ENCODE measurements at places on chromosomes 6 and 20.

GRCh38 chr6:151493161-151493803 lies 535 bp upstream of the CCDC170 start:
- DNase-seq = peak; percentile 7

- no peak for DNase-seq
Observed at GRCh38 chr6:10422737-10423034, 7.8 kb upstream of the TFAP2A start.

DNA sequence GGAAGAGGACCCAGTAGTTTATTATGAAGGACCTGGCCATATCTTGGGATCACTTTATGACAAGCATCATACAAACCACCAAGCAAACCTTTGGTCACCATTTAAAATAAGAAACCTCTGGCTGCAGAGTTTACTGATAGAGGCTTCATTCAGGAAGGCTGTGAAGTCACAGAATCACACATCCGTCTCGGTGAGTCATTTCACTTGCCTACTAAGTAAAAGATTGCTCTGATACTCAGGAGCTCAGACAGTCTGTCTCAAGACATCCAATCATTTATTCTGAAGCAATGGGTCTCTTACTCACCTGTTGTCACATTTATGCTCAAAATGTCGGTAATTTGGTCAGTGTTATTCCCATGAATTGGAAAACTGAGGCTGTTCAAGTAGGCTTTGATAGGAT lies 33.7 kb downstream of the ADGRF5 start:
- DNase-seq = no peak

DNA sequence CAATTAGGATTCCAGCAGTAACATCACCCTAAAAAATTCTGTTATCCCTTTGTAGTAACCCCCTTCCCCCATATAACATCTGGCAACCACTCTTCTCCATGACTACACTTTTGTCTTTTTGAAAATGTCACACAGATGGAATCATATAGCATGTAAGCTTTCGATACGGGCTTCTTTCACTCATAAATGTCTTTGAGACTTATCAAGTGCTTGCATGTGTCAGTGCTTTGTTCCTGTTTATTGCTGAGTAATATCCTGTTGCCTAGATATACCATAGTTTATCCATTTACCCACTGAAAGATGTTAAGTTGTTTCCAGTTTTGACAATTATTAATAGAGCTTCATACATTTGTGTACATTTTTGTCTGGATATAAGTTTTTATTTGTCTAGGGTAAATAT lies 10.4 kb upstream of the SNPH start:
- peak; percentile 47 for DNase-seq

- DNase-seq = no peak
Observed at GRCh38 chr6:44047179-44047546, 80.1 kb downstream of the MRPL14 start.

- DNase-seq = no peak
Observed at GRCh38 chr6:43671801-43672690, 15.5 kb downstream of the MRPS18A start.

- DNase-seq = peak; percentile 25
Observed at GRCh38 chr20:35907017-35907701, 47.1 kb downstream of the SCAND1 start.

DNA sequence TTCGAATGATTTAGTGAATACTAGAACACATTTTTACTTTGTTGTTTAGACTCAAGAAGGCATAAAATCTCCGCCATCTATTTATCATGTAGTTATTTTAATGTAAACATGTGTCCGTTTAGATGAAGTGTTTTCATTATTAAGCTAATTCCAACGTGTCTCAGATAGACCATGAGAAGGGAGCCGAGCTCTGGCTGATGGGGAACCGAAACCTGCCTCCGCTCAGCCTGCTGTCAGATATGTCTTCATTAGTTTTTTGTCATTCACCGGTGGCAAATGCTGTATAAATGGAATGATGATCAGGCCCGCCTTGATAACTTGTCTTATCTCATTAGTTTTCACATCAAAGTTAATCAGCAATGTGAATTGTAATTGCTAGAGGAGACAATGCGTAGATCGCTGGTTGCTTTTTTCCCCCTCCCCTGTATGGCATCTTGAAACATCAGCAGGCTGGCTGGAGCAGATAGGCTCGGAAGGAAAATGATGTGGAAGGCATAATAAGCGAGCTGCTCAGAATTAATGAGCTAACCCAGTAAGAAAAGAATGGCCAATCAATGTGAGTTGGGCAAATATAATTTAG lies 136.4 kb downstream of the LINC00237 start:
- DNase-seq = no peak

DNA sequence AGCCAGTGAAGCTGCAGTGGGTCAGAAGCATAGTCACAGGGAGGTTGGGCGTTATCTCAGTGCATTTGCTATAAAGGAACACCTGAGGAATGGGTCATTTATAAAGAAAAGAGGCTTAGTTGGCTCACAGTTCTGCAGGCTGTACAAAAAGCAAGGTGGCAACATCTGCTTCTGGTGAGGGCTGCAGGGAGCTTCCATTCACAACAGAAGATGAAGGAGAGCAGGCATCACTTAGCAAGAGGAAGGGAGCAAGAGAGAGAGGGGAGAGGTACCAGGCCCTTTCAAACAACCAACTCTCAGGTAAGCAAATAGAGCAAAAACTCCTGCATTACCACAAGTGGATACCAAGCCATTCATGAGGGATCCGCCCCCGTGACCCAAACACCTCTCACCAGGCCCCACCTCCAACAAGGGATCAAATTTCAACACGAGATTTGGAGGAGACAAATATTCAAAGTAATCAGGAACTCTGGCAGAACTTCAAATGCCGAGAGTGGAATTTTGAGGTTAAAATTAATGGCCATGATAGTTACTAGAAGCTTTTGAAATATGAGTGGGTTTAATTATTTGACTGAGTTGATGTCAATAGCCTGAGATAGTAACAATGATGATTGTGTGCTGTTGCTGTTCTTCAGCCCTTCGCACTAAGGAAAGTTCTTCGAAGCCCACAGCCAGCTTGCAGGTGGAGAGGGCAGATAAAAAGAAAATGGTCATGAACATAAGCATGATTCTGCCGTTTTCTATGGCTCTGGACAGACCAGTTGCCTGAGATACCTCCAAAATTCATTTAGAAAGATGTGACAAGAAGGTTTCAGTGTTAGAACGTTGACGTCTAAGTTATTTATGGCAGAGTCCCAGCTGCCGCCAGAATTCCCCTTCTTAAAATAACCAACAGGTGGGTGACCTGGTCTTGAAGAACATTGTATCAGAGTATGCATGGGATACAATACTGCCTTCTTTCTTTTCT lies 55.3 kb upstream of the ADTRP start:
- DNase-seq = no peak

- DNase-seq = no peak
Observed at GRCh38 chr20:46701556-46701955, 7.9 kb upstream of the SLC2A10 start.

GRCh38 chr6:2792330-2793110 lies 27.3 kb downstream of the WRNIP1 start:
- peak; percentile 43 for DNase-seq

GRCh38 chr6:23656255-23657194 lies 469.5 kb upstream of the NRSN1 start:
- DNase-seq = no peak

DNA sequence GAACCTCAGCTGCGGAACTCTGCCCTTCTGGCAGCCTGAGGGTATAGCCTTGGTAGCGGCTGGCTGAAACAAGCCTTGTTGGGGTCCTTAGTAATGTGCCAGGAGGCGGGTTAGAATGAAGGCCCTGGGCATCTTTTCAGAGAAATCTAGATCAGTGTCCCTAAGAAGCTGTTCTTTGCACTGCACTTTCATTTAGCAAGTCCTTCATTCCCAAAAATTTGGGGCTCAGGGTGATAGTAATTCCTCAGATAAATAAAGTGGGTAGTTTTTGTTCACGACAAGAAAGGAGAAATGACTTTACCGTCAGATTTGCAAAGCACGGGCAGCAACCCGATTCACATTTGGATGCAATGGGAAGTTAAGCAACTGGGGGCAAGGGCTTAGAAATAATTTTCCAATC lies 3.2 kb downstream of the INSM1 start:
- no peak for DNase-seq

- no peak for DNase-seq
Observed at GRCh38 chr6:113050979-113051378, 703.8 kb downstream of the RFPL4B start.

DNA sequence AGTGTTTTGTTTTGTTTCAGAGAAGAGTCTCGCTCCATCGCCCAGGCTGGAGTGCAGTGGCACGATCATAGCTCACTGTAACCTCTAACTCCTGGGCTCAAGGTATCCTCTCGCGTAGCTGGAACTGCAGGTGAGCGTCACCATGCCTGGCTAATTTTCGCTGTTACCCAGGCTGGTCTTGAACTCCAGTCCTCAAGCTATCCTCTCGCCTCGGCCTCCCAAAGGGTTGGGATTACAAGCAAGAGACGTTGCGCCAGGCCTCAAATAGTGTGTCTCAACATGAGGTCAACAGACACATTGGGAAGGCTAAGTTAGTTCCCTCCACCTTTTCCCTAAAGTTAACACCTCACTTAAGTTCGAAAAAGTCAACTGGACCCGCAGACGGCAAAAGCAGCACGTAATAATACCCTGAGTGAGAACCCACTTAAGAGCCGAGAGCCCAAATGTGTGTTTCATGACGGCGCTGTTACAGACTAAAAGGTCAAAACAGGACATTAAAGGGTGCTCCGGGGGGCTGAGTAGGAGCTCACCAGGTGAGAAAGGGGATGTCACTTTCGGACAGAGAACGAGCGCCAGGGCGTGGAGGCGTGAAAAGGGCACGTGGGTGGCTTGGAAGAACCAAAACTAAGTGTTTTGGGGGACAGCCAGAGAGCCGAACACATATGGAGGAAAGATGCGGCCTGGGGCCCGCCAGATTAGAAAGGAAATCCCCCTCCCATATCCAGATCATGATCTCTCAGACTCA lies 499 bp downstream of the TTI1 start:
- DNase-seq = no peak

DNA sequence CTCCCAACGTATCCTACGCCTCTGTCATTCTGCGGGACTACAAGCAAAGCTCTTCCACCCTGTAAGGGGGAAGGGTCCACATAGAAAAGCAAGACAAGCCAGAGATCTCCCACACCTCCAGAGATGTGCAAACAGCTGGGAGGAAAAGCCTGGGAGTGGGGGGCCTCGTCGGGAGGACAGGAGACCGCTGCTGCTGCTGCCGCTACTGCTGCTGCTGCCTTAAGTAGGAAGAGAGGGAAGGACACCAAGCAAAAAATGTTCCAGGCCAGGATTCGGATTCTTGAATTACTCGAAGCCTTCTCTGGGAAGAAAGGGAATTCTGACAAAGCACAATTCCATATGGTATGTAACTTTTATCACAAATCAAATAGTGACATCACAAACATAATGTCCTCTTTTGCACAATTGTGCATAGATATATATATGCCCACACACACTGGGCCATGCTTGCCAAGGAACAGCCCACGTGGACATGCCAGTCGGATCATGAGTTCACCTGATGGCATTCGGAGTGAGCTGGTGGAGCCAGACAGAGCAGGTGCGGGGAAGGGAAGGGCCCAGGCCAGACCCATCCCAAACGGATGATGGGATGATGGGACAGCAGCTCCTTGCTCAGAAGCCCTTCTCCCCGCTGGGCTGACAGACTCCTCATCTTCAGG lies 108.8 kb upstream of the RAB32 start:
- no peak for DNase-seq

GRCh38 chr6:166520905-166521834 lies 65.3 kb downstream of the RAMACL start:
- no peak for DNase-seq

DNA sequence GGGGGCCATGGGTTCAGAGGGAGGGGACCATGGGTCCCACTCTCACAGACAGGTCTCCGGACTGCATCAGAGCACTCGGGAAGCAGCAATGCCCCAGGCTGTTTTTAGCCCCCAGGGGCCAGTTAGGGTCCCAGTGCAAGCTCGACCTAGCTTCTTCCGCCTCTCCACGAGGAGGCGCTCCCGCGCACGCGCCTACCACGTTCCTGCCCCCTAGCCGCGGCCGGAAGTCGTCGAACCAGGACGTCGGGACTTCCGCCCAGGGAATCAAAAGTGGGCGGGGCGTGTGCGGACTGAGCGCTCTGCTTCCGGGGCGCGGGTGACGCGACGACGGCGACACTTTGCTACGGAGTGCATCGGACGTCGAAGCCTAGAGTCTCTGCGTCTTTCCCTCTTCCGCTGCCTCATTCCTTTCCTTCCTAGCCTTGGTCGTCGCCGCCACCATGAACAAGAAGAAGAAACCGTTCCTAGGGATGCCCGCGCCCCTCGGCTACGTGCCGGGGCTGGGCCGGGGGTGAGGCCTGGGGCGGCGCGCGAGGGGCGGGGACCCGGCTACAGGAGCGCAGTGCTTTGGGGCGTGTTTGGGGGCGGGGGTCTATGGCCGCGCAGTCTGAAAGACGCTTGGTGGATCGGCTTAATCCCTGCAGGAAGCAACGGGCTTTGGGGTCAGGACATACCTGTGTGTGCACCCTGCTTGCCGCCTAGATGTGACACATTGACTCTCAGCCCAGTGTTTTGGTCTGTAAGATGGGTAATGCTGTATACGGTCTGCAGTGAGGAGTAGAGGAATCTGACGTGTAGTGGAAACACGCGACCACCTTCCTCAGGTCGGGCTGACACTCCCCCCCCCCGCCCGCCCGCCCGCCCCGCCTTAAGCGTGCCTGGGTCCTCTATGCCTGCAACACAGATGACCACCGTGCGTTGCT lies at the start of gene PRPF6:
TSS of gene PRPF6 (plus strand) at position 327 of the 923 bp plus-strand sequence. CDS start at position 441, 114 bp downstream.
- DNase-seq = peak; percentile 96

DNA sequence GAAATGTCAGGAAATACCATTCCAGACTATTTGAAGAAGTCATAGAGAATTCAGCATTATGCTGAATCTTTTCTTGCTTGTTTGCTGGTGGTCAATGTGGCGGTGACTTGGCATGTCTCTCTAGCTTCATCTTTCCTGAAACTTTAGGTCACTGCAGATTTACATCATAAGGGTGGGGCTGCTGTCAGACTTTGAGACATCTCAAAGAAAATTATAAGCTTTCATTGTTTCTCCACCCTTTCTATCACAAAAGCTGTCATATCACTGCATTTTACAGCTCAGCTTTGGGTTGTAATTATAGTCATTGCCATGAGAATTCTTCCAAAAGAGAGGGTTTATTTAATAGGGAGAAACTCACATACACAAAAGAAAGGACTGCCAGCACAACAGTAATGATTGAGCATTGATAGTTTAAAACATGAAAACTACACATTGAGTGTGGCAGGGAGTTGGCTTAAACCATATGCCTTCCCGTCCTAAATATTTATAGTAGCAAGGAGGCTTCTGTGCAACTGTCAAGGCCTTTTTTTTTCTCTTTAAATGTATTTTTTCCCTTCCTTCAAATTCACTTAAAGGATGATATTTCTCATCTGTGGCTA lies 44.7 kb upstream of the LRRC1 start:
- DNase-seq = peak; percentile 35

DNA sequence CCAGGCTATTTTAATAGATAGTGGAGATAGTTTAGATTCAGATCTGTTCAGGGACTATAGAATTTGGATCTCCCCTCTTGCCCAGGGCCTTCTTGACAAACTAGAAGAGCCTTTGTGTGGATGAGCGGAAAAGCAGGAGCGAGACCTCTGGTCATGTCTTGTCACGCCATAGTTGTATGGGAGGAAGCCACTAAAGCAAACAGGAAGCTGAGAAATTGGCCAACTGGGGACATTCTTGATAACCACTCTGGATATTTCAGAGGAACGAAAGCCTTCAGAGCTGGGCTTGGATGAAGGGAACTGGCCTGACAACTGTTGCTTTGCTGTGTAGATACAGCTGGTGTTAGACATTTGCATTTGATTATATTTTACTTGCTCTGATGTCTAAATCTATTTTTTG lies 54.1 kb upstream of the EXOC2 start:
- DNase-seq = no peak
